ENCODE measurements at places on chromosomes 1 and 21.

DNA sequence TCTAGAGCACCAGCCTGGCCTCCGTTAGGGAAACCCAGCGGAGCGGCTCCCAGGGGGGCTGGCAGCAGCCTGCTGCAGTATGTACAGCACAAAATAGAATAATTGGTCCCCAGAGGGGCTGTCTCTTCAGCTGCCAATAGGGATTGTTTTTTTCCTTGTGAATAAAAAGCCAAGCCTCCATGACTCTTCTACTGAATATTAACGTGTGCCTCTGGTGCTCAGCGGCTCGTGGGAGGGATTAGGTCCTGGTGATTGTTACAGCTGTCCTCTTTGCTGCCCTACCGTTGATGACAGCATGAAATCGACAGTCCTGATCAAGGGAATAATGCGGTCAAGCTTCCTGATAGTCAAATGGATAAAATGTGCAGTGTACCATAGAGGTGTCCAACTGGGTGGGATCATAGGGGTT is 190.7 kb upstream of the RUNX1 start:
- no peak for DNase-seq

DNA sequence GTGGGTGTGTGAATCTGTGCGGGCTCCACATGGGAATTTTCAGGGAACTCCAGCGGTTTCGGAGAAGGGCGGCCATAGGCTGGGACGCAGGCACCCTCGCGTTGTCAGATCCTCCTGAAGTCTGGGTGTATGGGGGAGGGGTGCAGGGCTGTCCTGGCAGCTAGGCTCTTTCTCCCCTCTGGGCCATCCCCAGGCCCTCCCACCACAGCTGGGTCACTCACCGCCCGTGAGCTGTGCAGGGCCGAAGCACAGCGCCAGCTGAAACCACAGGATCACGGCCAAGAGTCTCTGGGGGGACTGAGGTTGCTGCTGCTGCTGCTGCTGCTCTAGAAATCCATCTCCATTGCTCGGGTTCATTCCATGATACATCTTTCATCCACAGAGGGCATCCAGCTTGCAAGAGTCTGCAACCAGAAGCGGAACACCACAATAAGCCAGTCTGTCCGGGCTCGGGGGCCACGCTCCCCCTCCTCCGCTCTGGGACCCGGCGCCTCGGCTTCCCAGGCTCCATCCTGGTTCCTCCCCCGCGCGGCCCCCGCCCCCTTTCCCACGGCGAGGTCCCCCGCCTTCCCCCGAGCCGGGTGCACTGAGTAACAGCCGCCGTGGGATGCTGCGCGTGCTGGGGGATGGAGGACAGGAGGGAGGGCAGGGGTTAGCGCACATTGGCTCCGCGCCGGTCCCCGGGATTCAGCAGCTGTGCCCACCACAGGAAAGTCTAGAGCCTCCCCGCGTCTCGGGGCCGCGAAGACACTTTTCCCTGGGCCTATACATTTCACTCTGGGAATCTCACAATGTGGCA is 720 bp downstream of the SUSD4 start:
- DNase-seq: no peak

GRCh38 chr1:1210726-1211540 is 3.0 kb downstream of the TNFRSF4 start:
- DNase-seq: no peak

GRCh38 chr1:66464802-66465201 is 69.2 kb upstream of the SGIP1 start:
- peak; percentile 62 for DNase-seq

GRCh38 chr1:242318140-242318539 is 206.4 kb downstream of the PLD5 start:
- DNase-seq: no peak
